ENCODE measurements at places on chromosomes 11 and 22.
A peak's percentile ranks its signal among the peaks of the same experiment; 100 is the strongest.

- H3K27me3 ChIP-seq: no peaks in the 10 kb centered on the region
- no peak for DNase-seq
- peaks cover 31% of the 10 kb centered on the region for H3K36me3 ChIP-seq
These were observed 123.4 kb downstream of the ETS1 start for GRCh38 chr11:128463979-128464378.

GRCh38 chr11:17544181-17544622 is at the start of gene USH1C:
TSS of gene USH1C (minus strand) at chr11:17544416. CDS start at chr11:17544307, 109 bp downstream.
- peak within 1 kb of the TSS; percentile 79 for H3K27ac ChIP-seq
- H3K4me3 ChIP-seq: peak within 1 kb of the TSS; percentile 82
- H3K4me1 ChIP-seq: peaks cover 45% of the 10 kb centered on the region
- no peaks in the 10 kb centered on the region for H3K36me3 ChIP-seq

- peak overlapping the region; percentile 9 for H3K27ac ChIP-seq
- H3K4me1 ChIP-seq: peaks cover 18% of the 10 kb centered on the region
- H3K4me3 ChIP-seq: no peak overlapping the region
- H3K27me3 ChIP-seq: peaks cover 16% of the 10 kb centered on the region
- H3K36me3 ChIP-seq: no peaks in the 10 kb centered on the region
These were observed 2.2 kb downstream of the FXYD2 start for GRCh38 chr11:117822074-117823033.

DNA sequence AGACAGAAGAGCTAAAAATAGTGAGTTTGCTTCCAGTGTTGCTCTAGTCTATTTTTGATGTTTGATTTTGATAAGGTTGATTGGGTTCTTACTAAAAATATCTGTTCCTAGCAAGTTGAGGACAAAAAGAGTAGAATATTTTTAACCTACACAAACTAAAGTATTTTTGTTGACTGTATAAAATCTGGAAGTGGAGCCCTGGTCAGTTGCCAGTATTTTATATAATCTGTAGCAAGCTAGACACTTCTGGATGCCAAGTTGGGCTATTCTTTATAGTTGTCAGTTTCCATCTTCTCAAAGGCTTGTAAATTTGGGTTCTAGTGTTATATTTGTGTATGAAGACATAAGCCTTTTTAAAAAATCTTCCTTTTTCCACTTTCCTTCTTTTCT is 56.7 kb downstream of the HSD17B12 start:
- H3K4me1 ChIP-seq: peaks cover 41% of the 10 kb centered on the region
- no peak for DNase-seq
- H3K36me3 ChIP-seq: peaks cover 34% of the 10 kb centered on the region
- H3K4me3 ChIP-seq: peak overlapping the region; percentile 15
- peak overlapping the region; percentile 70 for H3K27ac ChIP-seq
- no peaks in the 10 kb centered on the region for H3K27me3 ChIP-seq

DNA sequence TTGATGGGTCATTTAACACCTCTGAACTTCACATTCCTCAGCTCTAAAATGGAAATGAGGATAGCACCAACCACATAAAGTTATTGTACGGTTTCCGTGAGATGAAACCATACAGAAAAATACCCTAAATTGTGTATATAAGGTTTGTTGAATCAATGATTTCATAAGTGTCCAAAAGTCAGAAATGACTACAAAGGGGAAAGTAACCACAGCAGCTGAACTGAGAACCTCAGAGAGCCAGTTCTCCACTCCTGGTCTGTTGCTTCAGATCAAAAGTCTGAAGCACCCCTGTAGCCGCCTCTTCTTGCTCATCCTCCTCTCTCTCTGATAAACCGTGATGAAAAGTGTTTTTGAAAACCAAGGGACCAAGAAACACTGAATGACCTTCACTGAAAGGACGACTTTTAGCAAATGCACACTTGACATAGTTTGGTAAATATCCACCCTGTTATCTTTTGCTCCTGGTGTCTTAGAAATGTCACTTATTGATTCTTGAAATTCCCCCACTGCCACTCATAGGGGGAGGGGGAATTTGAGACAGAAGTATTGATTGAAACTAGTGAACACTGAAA is 194.5 kb downstream of the NAV2 start:
- H3K27me3 ChIP-seq: no peaks in the 10 kb centered on the region
- peaks cover 3% of the 10 kb centered on the region for H3K36me3 ChIP-seq
- H3K4me3 ChIP-seq: no peak overlapping the region
- peaks cover 30% of the 10 kb centered on the region for H3K4me1 ChIP-seq
- no peak for DNase-seq

DNA sequence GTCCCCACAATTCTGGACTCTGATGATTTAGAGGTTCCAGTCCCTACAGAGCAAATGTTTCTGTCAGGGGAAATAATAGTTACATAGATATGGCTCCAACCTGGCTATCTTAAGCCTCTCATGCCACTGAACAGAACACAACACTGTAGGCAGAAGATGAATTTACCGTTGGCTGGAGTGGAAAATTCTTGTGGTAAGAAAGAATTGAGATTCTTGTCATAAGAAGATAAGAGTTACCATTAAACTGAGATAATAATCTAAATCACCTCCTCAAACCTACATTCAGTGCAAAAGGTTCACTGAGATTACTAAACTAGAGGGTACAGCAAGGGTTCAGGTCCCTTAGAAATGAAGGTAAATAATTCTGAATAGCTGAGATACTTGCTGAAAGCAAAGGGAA is 10.1 kb upstream of the NAALAD2 start:
- no peaks in the 10 kb centered on the region for H3K27me3 ChIP-seq
- H3K4me3 ChIP-seq: no peak overlapping the region
- no peak for DNase-seq
- H3K36me3 ChIP-seq: no peaks in the 10 kb centered on the region

- peaks cover 14% of the 10 kb centered on the region for H3K4me1 ChIP-seq
- H3K4me3 ChIP-seq: no peak overlapping the region
- DNase-seq: no peak
- H3K27ac ChIP-seq: no peak overlapping the region
- no peaks in the 10 kb centered on the region for H3K36me3 ChIP-seq
These were observed 4.2 kb upstream of the SYN3 start for GRCh38 chr22:33062361-33062760.

DNA sequence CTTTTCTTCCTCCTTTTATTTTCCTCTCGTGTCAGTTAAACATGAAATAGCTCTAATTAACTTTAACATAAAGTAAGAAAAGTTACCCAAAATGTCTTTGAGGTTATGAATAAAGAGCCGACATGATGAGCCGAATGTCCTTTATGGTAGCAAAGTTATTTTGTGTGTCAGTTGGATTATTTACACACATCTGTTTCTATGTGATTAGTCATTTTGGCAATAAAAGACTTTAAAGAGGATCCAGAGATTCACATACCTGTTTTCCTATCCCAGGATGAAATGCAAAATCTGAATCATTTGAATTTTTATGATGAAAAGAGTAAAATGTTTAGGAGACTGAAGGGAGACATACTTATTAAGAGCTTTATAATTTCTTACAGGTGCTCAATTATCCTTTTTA is 34.0 kb upstream of the TECTA start:
- no peak for DNase-seq
- H3K4me1 ChIP-seq: peaks cover 33% of the 10 kb centered on the region
- peaks cover 35% of the 10 kb centered on the region for H3K36me3 ChIP-seq
- no peak overlapping the region for H3K4me3 ChIP-seq
- no peak overlapping the region for H3K27ac ChIP-seq

DNA sequence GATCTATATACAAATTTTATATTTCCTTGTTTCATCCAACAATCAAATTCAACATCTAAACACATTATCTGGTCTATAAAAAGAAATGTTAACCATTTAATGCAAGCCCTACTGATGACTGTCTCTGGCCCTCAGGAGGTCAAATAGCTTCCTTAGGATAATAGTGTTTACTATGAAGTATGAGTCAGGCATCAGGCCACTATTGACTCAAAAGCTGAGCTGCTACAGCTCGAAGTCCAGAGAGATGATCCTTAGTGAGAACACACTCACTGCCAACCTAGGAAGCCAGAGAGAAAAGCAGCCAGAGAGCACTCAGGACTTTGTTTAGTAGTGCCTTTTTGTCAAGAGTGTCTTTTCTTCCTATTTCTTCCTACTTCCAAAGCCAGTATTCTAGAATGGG is 171.8 kb downstream of the SOX6 start:
- no peaks in the 10 kb centered on the region for H3K36me3 ChIP-seq
- H3K27ac ChIP-seq: no peak overlapping the region
- H3K4me1 ChIP-seq: peaks cover 14% of the 10 kb centered on the region
- no peaks in the 10 kb centered on the region for H3K27me3 ChIP-seq

- H3K27ac ChIP-seq: no peak overlapping the region
- H3K27me3 ChIP-seq: peaks cover 30% of the 10 kb centered on the region
- H3K36me3 ChIP-seq: no peaks in the 10 kb centered on the region
- H3K4me1 ChIP-seq: peaks cover 14% of the 10 kb centered on the region
- DNase-seq: no peak
These were observed 60.0 kb downstream of the SLC22A12 start for GRCh38 chr11:64650923-64651523.

DNA sequence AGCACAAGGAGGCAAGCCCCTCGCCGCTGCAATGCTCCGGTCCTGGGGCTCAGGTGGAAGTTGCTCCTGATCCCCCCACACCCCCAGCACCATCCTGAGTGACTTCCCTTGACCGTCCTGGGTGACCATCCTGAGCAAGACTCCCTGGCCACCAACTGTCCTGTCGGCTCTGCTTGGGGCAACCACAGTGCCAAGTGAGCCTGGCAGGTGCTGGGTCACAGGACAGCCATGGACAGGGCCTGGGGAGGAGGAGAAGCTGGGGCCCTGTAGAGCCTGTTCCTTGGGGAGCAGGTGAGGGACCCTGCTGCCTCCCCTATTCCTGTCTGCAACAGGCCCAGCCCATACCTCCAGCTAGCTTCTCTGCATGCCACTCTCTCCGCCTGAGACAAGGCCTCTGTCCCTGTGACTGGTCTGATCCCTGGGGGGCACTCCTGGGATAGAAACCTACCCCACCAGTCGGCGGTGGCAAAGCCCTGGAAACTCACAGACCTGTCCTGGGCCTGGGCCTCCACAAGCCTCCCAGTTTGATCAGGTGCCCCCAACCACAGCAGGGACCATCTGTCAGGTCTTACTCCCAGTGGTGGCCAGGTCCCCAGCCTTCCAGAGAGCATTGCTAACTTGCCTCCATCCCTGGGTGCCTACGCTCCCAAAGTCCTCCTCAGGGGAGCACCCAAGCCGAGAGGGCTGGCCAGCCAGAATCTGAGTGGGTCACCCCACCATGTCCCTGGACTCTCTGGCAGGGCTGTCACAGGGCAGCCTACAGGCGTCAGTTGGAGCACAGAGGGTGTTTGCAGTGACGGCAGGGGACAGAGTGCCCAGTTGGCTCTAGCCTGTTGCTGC is 68.7 kb upstream of the WNT7B start:
- H3K27ac ChIP-seq: no peak overlapping the region
- peaks cover 32% of the 10 kb centered on the region for H3K27me3 ChIP-seq
- H3K4me3 ChIP-seq: peak overlapping the region; percentile 66
- no peak for DNase-seq
- H3K36me3 ChIP-seq: no peaks in the 10 kb centered on the region

GRCh38 chr11:130832566-130833425 is 83.5 kb downstream of the SNX19 start:
- DNase-seq: no peak
- H3K27me3 ChIP-seq: no peaks in the 10 kb centered on the region
- peaks cover 20% of the 10 kb centered on the region for H3K4me1 ChIP-seq
- H3K27ac ChIP-seq: no peak overlapping the region
- H3K4me3 ChIP-seq: no peak overlapping the region

GRCh38 chr11:73223998-73224730 is 6.1 kb downstream of the P2RY2 start:
- H3K27ac ChIP-seq: peak overlapping the region; percentile 79
- H3K4me1 ChIP-seq: peaks cover 36% of the 10 kb centered on the region
- H3K36me3 ChIP-seq: peaks cover 3% of the 10 kb centered on the region
- no peak overlapping the region for H3K4me3 ChIP-seq
- DNase-seq: no peak

- H3K4me3 ChIP-seq: peak overlapping the region; percentile 6
- peaks cover 31% of the 10 kb centered on the region for H3K36me3 ChIP-seq
- no peaks in the 10 kb centered on the region for H3K27me3 ChIP-seq
- DNase-seq: no peak
- H3K27ac ChIP-seq: peak overlapping the region; percentile 46
- peaks cover 24% of the 10 kb centered on the region for H3K4me1 ChIP-seq
These were observed 314.6 kb downstream of the LARGE1 start for GRCh38 chr22:33605666-33606065.

DNA sequence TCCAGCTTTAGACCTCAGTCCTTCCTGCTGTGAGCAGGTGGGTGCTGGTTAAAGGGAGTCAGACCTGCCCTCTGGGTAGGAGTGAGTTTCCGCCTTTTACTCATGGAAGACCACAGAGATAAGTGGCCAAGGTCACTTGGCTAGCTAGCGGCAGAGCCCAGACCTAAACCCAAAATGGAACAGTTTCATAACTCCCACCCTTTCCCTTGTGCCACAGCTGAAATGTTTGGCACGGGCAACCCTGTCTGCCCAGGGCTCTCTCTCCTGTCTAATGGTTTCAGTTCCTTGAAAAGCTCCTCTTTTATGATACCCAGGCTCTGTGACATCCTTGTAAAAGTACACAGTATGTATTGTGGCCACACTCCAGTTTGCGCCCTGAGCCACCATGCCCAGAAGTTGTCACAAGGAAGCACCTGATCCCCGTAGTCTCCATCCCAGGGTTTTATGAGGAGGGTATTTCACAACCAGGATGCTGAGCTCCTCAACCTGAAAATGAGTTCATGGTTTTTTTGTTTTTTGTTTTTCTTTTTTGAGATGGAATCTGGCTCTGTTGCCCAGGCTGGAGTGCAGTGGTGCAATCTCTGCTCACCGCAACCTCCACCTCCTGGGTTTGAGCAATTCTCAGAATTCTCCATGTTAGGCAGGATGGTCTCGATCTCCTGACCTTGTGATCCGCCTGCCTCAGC is 5.1 kb downstream of the MB start:
- no peak for DNase-seq
- H3K4me3 ChIP-seq: no peak overlapping the region
- H3K27me3 ChIP-seq: peaks cover 7% of the 10 kb centered on the region

GRCh38 chr22:36223504-36223903 is 15.8 kb downstream of the APOL2 start:
- H3K4me3 ChIP-seq: no peak overlapping the region
- no peak for DNase-seq

GRCh38 chr11:32829157-32829679 is 509 bp upstream of the PRRG4 start:
- H3K27ac ChIP-seq: peak overlapping the region; percentile 97
- DNase-seq: no peak
- peaks cover 37% of the 10 kb centered on the region for H3K27me3 ChIP-seq
- H3K4me3 ChIP-seq: peak overlapping the region; percentile 94
- peaks cover 17% of the 10 kb centered on the region for H3K4me1 ChIP-seq
